Right cardiac atrium (tissue), 5 donors: ENCODE measurements at places on chromosomes 6 and 20. TPM values are rescaled to one million over a fixed set of nuclear protein-coding genes. Genes with fewer than 3 reads are reported as not detected.

The DNAH8 gene
- not detected for total RNA-seq

The MCHR2 gene
- total RNA-seq = not detected

The SERINC1 gene
- total RNA-seq = 231 TPM

DNA sequence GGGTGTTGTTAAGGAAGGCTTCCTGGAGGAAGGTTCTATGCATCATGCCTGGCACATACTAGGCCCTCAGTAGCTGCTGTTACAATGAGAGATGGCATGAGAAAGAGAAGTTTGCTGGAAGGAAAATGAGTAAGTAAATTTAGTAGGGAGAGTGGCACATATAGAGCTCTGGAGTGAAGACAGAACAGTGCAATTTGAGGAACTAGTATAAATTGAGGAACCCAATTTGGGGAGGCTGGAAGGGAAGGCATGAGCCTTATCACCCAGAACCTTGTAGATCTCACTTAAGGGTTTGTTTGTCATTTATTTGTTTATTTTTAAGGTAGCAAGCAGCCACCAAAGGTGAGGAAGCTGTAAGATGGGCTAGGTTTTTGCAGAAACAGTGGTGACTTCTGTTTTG, 87.1 kb upstream of the SCGN start:
- DNase-seq = no peak

- DNase-seq = no peak
Observed at GRCh38 chr6:81722506-81723223, 29.8 kb downstream of the TENT5A start.

DNA sequence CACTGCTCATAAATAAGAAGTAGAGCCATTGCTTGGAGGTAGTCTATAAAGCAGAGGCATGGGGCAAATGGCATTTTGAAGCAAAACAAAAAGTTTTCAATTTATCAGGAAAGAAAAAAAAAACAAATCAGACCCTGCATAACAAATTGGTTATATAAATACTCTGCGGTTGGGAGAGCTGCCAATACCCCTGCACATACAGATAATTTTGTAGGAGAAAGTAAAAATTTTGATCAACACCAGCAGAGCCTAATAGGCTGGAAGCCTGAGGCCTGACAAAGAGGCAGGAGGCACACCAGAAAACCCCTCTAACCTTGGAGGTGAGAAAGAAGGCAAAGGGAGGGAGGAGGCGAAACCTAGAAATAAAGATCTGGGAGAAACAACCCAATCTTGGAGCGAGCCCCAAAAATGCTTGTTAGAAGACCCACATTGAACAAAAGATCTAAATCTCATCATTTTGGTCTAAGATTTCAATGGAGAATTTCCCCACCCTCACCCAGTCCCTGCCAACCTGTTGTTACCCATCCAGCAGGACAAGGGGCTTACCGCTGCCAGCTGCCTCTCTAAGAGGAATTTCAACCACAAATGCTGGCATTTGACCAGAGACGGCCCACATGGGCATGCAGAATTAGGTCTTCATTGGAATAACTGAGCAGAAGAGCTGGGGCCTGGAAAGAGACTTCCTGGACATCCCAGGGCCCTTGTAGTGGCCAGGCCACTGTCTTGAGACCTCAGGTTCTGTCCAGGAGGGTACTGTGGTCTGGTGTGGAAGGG, 28.4 kb downstream of the FOXA2 start:
- DNase-seq = no peak

GRCh38 chr6:52201046-52201445, 14.9 kb downstream of the IL17A start:
- no peak for DNase-seq

DNA sequence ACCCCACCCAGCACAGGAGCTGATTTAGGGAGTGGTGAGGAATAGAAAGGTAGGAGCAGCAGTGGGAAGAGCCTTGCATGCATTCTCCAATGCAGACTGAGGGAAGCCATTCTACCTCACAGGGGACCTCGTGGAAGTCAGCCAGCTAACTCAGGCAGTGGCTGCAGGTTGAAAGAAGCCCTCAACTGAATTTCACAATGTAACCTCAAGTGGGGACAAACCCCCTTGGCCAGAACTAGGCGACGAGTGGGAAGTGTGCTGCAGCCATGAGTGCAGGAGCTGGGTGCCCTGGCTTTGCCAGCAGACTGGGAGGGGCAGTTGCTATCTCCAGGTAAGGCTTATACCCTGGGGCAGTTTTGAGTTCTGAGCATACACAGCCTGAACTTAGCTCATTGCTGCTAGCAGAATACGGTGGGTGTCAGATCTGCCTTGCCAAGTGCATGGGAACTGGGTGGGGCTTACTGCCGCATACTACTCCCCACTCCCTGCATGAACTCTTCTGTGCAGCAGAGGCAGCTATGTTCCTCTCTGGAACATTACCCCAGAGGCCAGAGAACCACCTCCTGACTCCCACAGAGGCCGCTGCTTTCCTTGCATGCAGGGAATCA, 126.5 kb downstream of the CDK19 start:
- no peak for DNase-seq
